ENCODE measurements at places on chromosomes 11 and 22.

- peak; percentile 44 for DNase-seq
Measured at GRCh38 chr22:30337461-30337778, 10.7 kb upstream of the TBC1D10A start.

- no peak for DNase-seq
Measured at GRCh38 chr11:119728211-119728626, 781 bp downstream of the NECTIN1 start.

- no peak for DNase-seq
Measured at GRCh38 chr11:66136752-66137123, 66.7 kb downstream of the PACS1 start.

- no peak for DNase-seq
Measured at GRCh38 chr11:34585735-34586487, 35.0 kb upstream of the EHF start.

DNA sequence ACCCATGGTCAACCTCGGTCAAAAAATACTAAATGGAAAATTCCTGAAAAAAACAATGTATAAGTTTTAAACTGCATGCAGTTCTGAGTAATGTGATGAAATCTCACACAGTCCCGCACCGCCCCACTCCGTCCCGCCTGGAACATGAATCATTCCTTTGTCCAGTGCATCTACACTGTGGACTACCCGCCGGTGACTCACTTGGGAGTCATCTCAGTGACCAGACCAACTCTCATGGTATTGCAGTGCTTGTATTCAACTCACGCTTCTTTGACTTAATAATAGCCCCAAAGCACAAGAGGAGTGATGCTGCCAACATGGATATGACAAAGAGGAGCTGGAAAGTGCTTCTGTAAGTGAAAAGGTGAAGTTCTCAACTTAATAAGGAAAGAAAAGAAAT lies 48.8 kb downstream of the ARHGAP32 start:
- DNase-seq = peak; percentile 84

DNA sequence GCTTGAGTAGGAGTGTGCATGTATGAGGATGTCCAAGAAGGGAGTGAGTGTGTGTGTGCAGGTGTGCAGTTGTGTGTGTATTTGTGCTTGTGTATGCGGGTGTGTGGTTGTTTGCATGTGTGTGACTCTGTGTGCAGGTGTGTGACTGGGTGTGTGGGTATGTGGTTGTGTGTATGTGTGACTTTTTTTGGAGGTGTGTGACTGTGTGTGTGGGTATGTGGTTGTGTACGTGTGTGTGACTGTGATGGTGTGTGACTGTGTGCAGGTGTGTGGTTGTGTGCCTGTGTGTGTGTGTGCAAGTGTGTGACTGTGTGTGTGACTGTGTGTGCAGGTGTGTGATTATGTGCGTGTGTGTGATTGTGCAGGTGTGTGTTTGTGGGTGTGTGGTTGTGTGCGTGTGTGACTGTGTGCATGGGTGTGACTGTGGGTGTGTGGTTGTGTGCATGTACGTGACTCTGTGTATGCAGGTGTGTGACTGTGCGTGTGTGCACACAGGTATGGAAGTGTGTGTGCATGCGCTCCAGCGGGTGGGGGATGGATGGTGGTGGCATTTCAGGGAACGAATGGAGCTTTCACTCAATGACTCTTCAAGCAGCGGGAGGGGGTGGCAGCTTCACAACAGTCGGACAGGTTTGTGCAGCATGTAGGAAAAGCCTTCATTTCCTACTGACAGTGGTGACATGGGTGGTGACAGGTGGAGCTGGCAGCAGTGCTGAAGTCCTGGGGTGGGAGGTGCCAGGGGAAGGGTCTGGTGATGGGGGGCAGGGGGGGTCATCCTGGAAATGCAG lies 47.6 kb downstream of the CACNA1I start:
- DNase-seq = no peak

DNA sequence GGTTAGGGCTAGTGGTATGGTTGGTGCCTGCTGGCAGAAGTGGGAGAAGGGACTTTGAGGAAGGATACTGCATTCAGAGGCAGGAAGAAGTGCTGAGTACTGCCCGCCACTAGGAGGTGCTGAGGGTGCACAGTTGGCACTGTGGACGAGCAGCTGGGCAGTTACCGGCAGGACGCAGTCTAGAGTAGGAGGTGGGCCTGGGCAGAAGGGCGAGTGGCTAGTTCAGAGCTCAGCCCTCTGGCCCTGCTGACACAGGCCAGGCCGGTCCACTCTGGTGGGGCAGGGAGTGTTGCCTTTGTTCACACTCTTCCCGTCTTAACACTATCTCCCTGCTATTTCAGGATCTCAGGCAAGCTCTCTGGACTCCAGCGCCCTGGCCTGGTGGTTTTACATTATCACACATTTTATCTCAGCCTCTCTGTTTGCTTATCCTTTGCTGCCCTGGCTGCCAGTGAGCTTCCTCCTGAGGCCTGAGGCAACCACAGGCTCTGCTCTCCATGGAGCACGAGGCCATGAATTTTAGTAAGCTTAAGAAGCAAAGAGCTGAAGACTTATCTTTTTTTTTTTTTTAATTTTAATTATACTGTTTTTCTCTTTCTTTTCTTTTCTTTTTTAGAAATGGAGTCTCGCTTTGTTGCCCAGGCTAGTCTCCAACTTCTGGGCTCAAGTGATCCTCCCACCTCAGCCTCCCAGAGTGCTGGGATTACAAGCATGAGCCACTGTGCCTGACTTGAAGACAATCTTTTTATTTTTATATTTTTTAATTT lies 26.9 kb downstream of the SNAP29 start:
- DNase-seq = peak; percentile 88

DNA sequence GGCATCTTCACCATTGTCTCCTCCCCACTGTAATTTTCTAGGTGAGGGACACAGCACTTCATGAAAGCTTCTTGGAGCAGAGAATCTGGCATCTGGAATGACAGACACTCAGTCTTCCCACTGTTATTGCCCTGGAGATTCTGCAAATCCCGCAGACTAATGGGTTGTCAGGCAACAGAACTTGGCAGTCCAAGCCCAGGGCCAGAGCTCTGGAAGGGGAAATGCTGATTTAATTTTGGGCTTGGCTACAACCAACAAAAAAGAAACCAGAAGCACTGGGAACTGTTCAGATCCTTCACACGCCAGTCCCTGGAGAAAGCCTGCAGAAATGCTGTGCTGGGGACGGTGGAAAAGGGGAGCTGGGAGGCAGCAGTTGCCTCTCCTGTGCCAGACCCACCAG lies 71.5 kb upstream of the BID start:
- no peak for DNase-seq

DNA sequence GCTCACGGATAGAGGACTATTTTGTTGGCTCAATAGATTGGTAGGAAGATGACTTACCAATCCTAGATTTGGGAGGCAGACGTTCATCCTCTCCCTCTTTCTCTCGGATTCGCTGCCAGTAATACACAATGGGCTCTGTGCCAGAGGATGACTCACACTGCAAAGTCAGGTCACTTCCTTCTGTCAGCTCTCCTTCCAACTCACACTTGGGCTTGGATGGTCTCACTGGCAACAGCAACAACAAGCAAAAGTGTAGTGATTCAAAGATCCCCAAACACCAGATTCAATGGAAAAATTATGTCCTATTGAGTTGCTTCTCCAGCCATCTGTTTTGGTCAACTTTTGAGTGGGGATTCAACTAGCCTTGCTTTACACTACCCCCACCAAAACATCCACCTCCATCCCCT lies 21.7 kb upstream of the HSPA8 start:
- DNase-seq = peak; percentile 78

- no peak for DNase-seq
Measured at GRCh38 chr11:117478926-117479325, 151.3 kb downstream of the CEP164 start.

DNA sequence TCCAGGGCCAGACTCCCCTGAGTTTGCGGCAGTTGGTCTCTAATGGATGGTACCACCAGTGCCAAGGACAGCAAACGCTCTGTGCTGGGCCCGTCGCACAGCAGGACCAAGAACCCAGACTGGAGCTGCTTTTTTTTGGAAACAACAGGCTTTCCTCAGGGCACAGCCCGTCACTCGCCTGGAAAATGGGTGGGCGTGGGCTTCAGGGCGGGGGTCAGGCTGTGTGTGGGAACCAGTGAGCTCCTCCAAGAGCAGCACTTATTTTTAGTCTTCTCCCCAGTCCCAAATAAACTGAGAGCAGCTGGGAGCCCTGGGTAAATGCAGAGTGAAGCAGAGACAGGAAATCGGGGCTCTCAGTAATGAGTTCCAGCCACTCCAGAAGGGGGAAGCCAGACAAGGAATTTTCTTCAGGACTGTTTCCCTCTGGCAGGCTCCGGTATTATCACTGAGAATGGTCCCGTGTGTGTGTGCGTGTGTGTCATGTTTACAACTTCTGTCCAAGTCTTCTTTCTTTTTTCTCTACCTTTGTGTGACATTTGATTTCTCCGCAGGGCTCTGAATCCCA lies 63.0 kb downstream of the PPFIBP2 start:
- DNase-seq = peak; percentile 39

DNA sequence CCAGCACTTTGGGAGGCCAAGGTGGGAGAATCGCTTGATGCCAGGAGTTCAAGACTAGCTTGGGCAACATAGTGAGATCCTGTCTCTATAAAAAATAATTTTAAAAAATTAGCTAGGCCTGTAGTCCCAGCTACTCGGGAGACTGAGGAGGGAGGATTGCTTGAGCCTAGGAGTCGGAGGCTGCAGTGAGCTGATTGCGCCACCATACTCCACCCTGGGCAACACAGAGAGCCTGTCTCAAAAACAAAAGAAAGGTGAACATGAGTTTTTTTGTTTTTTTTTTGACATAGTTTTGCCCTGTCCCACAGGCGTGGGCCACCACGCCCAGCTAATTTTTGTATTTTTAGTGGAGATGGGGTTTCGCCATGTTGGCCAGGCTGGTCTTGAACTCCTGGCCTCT lies 17.6 kb downstream of the MED15 start:
- no peak for DNase-seq

GRCh38 chr11:83480251-83480650 lies 194.1 kb upstream of the CCDC90B start:
- no peak for DNase-seq

GRCh38 chr22:30880181-30880601 lies 88.4 kb downstream of the MORC2 start:
- no peak for DNase-seq

DNA sequence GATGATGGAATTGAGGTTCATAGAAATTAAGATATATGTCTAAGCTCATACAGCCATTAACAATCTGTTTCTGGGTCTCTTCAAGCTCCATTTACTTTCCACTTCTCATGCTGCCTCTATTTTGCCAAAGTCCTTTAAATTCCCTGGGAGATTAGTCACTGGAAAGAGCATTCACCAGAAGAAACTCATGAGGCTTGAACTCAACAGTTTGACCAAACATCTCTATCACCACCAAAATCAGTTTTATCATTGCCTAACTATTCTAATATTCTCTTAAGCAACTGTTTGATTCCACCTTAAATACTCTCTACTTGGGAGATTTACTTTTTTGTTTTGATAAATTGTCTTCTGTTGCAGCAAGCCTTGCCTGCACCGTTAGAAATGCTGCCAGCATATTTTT lies 881.3 kb downstream of the KCNA4 start:
- no peak for DNase-seq

GRCh38 chr11:101880222-101880621 lies 34.6 kb upstream of the CEP126 start:
- no peak for DNase-seq

- no peak for DNase-seq
Measured at GRCh38 chr11:122749005-122749687, 89.2 kb upstream of the CRTAM start.

DNA sequence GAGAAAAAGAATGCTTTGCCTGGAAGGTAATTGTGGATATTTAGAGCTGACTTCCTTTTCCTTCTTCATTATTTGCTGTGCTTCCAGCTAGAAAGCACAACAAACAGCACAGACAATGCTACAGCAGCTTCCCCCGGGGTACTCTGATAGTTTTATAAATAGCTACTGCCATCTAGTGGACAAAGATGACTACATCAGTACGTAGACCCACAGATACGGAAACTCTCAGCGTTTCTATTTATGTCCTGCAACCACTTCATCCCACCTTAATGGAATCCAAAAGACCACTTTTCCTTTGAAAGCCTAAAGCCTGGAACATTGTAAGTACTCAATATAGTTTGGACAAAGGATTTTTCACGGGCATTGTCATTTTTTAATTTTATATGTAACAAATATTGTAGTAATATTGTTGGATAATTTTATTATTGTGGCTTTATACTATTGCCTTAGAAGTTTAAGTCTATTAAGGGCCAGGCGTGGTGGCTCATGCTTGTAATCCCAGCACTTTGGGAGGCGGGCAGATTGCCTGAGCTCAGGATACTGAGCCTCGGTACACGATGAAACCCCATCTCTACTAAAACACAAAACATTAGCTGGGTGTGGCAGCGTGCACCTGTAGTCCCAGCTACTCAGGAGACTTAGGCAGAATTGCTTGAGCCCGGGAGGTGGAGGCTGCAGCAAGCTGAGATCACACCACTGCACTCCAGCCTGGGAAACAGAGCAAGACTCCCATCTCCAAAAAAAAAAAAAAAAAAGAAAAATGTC lies 7.5 kb downstream of the HSPA8 start:
- no peak for DNase-seq

DNA sequence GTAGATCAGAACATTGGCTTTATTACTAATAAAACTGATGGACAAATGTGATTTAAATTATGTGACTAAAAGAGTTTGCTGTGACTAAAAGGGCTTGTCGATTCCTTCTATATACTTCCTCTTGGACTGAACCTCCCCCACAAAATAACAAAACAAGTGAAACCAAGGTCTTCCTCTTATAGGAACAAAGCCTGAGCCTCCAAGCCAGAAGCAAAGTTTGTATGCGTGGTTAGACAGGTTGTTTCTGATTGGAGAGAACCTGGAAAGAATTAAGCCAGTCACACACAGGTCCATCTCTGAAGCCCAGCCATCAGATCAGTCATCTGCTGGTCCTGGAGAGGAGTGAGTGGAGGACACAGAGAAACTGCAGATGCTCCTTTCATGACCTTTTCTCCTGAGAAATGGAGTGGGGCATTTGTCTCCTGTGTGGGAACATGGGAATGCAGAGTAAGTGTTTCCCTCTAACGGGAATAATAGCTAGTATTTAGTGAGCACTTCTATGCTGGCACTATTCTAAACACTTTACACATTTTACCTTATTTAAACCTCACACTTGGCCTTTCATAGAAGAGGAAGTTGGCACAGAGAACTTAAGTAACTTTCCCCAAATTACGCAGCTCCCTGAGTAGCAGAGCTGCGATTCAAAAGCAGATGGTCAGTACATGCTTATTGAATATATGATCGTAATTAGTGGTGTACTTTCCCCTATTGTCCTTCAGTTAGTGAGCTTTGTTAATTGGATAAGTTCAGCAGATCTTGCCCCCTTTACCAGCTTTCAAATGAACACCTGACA lies 77.1 kb downstream of the UVRAG start:
- DNase-seq = no peak

DNA sequence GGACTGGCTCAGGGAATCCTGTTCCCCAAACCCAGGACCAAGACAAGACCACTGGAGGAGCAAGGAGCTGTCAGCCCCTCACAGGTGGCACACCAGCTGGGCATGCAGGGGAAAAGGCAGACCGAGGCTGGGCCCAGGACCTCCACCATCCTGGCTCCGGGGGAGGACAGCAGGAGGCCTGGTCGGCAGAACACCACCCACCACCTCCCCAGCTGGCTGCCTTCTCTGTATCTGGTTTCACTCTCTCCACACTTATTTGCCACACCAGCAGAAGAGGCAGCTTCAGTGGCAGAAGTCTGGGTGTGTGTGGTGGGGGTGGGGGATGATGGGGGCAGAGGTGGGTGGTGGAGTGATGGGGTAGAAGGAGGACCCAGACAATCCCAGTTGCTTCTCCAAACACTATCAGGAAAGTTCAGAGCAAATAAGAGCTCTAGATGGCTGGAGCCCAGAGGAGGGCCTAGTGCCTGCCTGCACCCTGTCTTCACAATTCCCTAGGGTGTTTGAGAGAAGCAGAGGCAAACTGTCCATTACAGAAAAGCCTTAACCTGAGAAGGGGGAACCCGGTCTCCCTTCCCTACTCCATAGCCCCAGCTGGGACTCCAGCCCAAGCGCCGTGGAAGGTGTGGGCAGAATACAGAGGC lies 51.9 kb upstream of the CDON start:
- DNase-seq = no peak

Measured in psoas muscle (tissue), 8 donors.